ENCODE measurements at places on chromosomes 16 and 17.

GRCh38 chr17:15006421-15007128, 258.6 kb downstream of the PMP22 start:
- H3K27ac ChIP-seq, result no peak overlapping the region

DNA sequence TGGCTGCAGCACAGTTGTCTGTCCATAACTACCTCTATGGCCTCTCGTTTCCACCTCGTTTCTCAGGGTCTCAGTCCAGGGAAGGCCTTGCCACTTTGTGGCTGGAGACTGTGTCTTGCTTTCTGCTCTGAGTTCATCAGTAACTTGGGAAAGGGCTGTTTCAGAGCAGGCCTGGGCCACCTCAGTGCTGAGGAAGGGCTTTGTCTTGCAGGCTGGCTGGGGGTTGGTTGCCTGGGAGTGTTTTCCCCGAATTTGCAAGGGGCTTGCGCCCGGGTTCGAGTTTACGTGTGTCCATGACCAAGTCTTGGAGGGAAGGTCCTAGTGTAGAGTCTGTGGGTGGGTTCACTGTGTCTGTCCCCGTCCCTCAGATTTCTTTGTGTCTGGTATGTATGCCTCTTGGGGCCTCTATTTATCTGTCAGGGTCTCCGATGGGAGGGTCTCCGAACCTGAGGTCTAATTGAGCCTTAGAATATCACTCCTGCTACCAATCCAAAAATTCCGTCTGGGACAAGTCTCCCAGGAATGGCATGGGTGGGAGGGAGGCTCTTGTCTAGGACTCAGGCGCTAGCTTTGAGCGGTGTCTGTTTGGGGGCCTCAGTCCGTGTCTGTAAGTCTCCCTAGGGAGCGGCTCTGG, 594 bp upstream of the TGFB1I1 start:
- no peak for DNase-seq
- H3K4me3 ChIP-seq, result peak overlapping the region; percentile 73
- H3K27me3 ChIP-seq, result no peaks in the 10 kb centered on the region

- no peak overlapping the region for H3K27ac ChIP-seq
- H3K27me3 ChIP-seq, result no peaks in the 10 kb centered on the region
- H3K36me3 ChIP-seq, result peaks cover 11% of the 10 kb centered on the region
- H3K4me3 ChIP-seq, result no peak overlapping the region
- DNase-seq, result no peak
- no peaks in the 10 kb centered on the region for H3K4me1 ChIP-seq
Measured at GRCh38 chr17:50758524-50758923, 8.8 kb downstream of the ANKRD40CL start.

GRCh38 chr16:84360170-84360569, 8.2 kb upstream of the ATP2C2 start:
- H3K27me3 ChIP-seq, result no peaks in the 10 kb centered on the region
- H3K36me3 ChIP-seq, result no peaks in the 10 kb centered on the region
- no peak overlapping the region for H3K4me3 ChIP-seq
- no peak overlapping the region for H3K27ac ChIP-seq

DNA sequence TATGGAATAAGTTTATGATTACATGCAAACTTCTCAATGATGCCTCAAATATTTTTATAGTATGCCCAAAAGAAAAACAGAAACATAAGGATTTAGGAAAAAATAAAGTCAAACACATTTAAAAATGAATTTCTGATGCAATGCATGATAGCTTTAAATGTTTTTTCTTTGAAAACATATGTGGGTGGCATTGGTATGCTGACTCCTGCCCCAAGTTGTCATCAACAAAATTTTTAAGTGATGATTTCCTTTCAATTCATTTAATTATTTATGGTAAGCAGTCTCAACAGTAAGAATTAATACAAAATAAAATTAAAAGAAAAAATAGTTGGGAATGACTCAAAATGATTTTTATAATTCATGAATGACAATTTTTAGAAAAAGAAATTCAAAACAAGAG, 104.9 kb downstream of the CEP112 start:
- no peak for DNase-seq
- H3K27me3 ChIP-seq, result no peaks in the 10 kb centered on the region
- H3K36me3 ChIP-seq, result peaks cover 72% of the 10 kb centered on the region
- H3K4me1 ChIP-seq, result no peaks in the 10 kb centered on the region
- no peak overlapping the region for H3K4me3 ChIP-seq
- no peak overlapping the region for H3K27ac ChIP-seq

DNA sequence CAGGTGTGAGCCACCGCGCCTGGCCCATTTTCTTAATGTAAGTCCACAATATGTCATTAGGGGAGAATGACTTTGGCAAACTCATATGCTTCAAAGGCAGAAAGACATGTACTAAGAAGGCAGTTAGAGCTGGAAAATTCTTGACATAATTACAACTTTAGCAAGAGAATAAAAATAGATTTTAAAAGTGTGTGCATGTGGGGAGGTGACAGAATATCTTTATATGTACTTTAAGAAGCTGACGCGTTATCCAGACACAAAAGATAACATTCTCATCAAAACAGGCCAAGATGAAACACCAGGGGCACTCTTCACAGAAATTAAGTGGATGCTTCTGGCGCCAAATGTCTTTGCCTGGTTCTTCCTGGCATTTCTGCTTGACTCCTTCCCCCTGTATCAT, 28.2 kb downstream of the GJC1 start:
- H3K4me1 ChIP-seq, result no peaks in the 10 kb centered on the region
- no peak for DNase-seq
- no peaks in the 10 kb centered on the region for H3K27me3 ChIP-seq
- H3K36me3 ChIP-seq, result peaks cover 71% of the 10 kb centered on the region
- no peak overlapping the region for H3K27ac ChIP-seq
- H3K4me3 ChIP-seq, result no peak overlapping the region

All from SJCRH30 (cell line).